ENCODE measurements at places on chromosomes 3 and 15.

DNA sequence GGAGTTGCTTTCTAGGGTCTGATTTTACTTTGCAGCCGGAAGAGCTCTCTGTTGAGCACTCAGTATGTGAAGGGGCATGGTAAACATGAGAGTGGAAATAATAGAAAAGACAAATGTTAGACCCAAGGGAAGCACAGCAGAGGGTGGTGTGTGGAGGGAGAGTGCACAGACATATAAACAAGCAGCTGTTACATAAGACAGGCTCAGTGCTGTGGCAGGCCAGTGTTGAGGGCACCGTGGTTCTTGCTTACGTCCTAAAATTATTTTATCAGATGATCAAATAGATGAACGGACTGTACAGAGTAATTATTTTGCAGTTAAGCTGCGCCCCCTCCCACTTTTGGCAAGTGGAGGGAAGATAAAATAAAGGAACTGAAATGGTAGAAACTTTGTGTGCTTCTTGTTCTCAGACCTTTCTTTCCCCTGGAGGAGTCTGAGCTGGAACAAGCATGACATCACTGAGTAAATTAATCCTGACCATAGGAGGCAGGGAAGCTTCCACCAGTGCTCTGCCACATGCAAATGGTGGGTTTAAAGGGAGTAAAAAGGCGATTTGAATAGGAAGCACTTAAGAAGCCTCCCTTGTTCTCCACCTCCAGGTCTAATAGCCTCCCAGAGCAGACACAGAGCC lies 205.6 kb downstream of the IL20RB start:
- DNase-seq, result no peak

GRCh38 chr15:52150043-52150825 lies 37.7 kb upstream of the BCL2L10 start:
- no peak for DNase-seq

DNA sequence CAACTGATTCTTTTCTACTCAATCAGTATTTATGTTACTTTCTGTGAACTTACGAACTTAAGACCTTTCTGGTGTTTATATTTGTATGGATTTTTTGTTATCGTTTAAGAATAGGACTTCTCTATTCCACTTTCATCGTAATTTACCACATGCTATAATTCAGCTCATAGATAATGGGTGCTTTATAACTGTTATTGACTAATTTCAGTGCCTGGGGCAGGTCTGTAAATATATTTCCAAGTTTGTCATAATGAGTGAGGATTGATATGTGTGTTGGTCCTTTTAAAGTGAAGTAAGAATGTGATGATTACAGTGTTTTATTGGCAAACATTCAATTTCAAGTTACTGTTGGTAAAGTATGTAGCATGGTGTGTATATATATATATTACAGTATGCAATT lies 1.8 kb upstream of the NAALADL2 start:
- DNase-seq, result no peak

DNA sequence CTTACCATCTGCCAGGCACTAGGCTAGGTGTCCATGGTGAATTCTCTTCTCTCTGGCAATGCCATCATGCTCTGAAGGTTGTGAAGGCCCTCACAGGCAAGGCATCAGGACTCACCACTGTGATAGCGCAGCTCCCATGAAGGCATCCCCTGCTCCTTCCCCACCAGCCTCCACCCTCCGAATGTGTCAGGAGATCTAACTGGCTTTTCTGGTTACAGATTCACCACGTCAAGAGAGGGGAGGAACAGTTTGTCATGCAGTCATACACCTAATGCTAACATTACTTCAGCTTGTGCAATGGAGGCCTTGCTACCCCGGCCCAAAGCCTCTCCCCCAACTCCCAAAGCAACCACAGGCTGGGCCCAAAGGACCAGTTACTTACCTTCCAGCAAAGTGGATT lies 8.9 kb upstream of the CMTM8 start:
- DNase-seq, result no peak

- DNase-seq, result no peak
These were observed 15.2 kb downstream of the DAZL start for GRCh38 chr3:16589867-16590624.

DNA sequence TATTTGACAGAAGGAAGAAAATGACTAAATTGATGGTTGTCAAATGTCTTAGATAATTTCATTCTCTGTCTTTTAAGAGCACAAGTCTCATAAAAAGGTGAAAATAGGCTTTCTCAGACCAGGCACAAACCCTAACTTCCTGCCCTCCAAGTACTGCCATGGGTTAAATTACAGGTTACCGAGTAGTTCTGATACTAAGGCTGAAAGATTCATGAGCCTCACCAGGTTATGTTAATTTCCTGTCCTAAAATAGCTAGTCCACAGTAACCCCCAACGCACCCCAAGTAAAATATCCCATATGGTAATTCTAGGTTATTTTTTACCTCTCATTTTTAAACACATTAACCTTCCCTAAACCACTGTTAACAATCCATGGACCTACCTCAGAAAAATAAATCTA lies 42.0 kb downstream of the GSK3B start:
- DNase-seq, result no peak

GRCh38 chr15:67149068-67149772 lies 83.8 kb downstream of the SMAD3 start:
- no peak for DNase-seq

- no peak for DNase-seq
These were observed 90.5 kb downstream of the MINAR1 start for GRCh38 chr15:79522656-79523055.

All from NCI-H1436 treated with DMSO at 0.1 percent for 48 hours (cell line).